ENCODE measurements at places on chromosomes 3 and 15.

GRCh38 chr3:178083906-178084866 is 452.1 kb upstream of the KCNMB2 start:
- peak; percentile 53 for DNase-seq

DNA sequence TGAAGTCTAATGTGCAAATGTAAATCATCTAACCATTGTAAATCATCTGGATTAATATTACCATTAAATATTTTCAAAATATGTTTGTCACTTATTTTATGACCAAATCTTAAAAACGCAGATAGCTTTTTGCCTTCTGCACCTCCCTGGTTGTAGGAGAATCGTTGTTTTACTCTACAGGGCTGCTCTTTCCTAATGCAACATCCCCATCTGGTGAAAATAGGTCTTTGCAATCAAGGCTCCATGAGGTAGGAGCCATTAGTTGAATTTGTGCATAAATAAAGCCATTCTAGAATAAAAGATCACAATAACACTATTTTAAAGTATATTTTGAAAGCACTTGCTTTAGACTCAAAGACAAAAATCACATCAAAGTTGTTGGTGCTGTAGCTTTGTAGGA is 535.6 kb upstream of the AGTR1 start:
- DNase-seq = no peak

DNA sequence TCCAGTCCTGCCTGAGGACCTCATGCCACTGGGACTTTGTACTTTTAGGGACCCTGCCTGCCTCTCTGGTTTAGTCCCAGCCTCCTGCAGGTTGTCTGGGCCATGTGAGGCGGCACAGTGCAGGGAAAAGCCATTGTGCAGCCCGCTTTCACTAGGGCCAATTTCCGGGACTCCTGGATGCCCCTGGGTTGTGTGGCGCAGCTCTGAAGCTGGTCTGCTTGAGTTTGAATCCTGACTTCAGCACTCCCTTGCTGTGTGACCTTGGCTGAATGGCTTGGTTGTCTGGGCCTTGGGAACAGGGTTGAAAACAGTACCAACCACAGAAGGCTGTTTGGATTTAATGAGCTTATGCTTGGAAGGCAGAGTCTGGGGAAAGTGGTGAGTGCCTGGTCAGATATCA is 8.3 kb downstream of the TEX264 start:
- no peak for DNase-seq

DNA sequence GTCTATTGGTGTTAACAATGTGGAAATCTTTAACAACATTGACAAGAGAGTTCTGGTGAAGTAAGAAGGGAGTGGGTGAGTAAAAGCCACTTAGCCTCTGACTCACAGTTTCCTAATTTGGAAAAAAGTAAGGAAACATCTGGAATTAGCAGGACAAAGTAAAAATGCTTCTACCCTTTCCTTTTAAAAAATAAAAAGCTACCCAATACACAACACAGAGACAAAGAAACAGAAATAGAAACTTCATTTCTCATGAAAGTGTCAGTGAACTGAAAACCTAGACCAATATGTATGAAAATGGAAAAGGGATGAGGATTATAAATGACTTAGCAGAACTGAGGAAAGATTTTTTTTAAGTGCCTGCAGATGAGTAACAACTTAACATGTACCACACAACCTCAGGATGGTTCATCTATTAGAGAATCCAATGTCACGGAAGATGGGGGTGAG is 65.4 kb downstream of the SSR3 start:
- no peak for DNase-seq

DNA sequence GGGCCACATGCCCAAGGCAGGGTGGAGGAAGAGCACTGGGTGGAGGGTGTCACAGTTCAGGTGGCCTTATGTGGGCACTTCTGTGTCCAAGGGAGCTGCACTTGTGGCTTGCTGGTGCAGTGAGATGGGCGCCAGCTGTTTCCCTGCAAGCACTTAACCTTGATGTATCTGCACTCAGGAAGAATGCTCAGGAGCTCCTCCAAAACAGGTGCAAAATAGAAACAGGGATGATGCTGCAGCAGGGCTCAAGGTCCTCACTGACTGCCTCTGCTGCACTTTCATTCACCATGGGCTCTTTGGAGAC is 151.3 kb downstream of the CADPS start:
- no peak for DNase-seq

DNA sequence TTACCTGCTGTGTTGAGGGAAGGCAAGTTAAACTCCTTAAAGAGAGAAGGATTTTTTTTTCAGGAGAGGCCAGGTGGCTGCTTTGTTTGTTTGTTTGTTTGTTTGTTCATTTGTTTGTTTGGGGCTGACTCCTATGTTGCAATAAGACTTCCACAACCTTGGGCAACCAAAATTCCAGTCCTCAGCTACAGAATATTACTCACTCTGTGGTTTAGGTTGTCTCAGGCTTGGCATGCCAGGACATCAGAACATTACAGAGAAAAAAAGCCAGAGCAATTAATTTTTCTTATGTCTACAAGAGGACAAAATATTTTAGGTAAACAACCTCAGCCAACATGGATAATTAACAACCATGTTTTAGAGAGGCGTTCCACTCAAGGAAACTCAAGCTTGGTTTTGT is 156.7 kb upstream of the ATP11B start:
- DNase-seq = no peak

GRCh38 chr3:196754091-196754981 is 14.7 kb downstream of the PAK2 start:
- no peak for DNase-seq

DNA sequence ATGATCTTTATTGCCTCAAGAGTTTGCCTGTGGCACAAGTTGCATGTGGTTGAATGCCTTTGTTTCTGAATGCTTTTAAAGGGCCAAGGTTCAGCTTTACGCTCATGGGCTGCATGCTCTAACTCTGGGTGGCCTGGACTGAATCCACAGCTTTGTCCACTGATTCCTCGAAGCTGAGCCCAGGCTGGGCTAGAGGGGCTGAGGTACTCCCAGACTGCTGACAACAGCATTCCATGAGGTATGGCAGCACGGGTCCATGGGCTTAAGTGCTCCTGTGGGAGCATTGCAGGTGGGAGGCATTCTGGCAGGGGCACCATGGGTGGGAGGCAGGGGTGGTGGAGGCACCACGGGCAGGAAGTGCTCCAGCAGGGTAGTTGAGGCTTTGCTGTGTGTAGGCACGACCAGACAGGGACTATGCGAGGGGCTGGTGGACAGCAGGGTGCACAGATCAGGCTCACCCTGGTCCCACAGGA is 61.6 kb downstream of the GLCE start:
- DNase-seq = no peak

DNA sequence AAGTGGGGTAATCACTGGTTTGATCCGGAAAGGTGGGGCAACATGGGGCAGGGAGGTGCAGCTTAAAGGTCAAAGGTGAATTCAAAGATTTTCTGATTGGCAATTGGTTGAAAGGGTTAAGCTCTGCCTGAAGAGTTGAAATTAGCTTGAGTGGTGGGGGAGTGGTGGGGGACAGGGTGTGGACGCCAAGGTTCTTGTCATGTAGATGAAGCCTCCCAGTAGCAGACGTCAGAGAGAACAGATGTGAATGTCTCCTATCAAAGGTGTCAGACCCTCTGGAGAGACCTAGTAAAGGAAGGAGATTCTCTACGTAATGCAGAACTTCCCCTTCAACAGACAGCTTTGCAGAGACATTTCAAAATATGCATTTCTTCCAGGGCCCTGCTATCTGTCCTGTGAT is 62.8 kb downstream of the ABCC5 start:
- no peak for DNase-seq

GRCh38 chr15:77839456-77839855 is 206.7 kb upstream of the LINGO1 start:
- DNase-seq = no peak

GRCh38 chr3:56929809-56930615 is 128.3 kb upstream of the ARHGEF3 start:
- no peak for DNase-seq

DNA sequence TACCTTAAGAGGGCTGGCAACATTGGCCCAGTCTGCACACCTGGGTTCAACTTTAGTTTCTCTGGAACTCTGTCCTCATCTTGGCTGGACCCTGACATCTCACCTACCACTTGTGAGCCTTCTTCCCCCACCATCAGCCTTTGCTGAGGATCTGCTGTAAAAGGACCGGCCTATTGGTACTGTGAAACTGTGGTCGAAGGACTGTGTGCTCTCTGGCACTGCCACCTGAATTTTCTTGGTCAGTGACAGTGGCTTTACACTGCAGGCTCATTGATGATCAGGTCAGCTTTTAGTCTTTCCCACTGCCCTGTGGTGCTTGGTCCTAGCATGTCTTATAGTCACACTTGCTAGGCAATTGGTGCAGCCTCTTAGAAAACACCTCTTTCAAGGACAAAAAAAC is 86.9 kb downstream of the PEX5L start:
- DNase-seq = no peak

GRCh38 chr3:14938954-14939353 is 8.4 kb upstream of the NR2C2 start:
- no peak for DNase-seq

- no peak for DNase-seq
These were observed 613.4 kb downstream of the MCTP2 start for GRCh38 chr15:94844538-94845389.

GRCh38 chr3:131804565-131805133 is 230.2 kb downstream of the CPNE4 start:
- no peak for DNase-seq

DNA sequence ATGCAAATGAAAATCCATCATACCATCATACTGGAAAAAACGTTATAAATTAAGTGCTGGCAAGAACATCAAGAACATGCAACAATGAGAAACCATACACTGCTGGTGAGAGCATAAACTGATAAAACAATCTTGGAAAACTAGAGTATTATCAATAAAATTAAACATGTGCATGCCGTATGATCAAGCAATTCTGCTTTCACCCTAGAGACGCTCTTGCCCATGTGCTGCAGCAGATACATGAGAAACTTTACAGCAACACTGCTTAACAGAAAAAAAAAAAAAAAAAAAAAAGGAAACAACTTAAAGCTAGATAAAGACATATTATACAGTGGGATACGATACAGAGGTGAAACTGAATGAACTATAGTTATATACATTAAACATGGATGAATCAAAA is 21.8 kb downstream of the SPG11 start:
- DNase-seq = no peak

DNA sequence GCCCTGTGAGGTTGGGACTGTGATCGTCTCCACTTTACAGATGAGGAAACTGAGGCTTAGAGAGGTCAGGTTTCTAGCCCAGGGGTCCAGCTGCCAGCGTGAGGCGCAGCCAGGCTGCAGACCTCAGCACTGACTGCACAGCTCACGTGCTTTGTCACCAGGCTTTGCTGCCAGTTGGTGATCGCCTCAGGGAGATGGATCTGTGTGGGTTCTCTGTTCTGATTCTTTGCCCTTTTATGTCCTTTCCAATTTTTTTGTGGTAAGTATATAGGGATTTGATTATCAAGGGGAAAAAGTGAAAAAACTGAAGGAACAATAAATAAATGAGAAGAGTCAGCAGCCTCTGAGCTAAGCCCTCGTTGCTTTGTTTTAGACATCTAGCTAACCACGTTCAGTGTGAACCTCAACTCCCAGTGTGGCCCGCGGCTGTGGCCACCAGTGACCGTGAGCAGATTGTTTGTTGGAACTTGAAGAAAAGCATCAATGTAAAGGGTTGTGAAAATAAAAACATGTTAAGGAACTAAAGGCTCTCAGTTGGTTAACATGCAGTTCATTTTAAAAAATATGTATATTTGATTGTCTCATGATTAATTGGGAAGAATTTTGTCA is 117.6 kb downstream of the PDE8A start:
- no peak for DNase-seq

GRCh38 chr3:113985541-113985940 is 37.7 kb downstream of the ZDHHC23 start:
- no peak for DNase-seq

GRCh38 chr15:60917461-60918145 is 311.5 kb downstream of the RORA start:
- no peak for DNase-seq

DNA sequence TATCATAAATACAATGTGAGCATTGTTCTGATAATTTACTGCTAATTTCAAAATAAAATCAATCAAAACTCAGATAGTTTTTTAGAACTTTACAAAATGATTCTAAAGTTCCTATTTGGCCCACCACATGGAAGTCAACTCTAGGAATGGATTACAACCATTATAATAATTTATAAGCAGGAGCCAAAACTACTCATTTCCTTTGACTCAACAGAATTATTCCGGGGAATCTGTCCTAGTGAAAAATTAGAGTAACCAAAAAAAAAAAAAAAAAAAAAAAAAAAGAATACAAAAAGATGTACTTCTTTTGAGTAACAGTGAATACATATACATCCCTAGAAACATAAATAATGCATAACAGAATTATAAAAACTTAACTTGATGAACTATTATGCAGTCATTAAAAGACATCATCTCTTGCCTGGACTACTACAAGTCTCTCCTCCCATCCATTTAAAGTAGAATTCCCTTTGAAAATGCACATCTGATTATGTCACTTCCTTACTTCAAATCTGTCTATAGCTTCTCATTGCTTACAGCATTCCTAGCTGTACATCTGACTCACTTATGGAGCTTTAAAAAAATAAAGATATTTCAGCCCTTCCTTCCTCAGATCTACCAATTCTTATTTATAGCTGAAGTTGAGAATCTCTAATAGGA is 43.4 kb downstream of the HDGFL3 start:
- no peak for DNase-seq

DNA sequence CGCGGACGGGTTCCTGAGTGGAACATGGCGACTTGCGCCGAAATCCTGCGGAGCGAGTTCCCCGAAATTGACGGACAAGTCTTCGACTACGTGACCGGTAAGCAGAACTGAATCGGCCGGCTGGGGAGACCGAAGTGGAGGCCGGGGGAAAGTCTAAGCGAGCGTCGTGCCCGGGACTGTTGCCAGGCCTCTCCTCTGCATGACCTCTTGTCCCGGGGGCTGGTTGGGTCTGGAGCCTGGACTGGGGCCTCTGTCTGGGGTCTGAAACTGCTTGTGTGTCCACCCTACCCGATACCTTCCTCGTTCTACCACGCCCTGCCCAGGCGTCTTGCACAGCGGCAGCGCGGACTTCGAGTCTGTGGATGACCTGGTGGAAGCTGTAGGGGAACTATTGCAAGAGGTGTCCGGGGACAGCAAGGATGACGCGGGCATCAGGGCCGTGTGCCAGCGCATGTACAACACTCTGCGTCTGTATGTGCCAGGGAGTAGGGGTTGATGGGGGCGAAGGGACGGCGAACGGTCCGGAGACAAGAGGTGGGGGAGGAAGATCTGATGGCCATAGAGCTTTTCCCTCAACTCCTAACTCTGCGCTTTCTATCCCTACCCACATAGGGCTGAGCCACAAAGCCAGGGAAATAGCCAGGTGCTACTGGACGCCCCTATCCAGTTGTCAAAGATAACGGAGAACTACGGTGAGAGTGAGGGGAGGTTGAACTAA is at the start of gene ABCF3:
TSS of gene ABCF3 (plus strand) at position 16 of the 718 bp plus-strand sequence. CDS start at position 25, 9 bp downstream.
- DNase-seq = no peak

- DNase-seq = no peak
These were observed 239.7 kb upstream of the ICE2 start for GRCh38 chr15:60718661-60719069.

DNA sequence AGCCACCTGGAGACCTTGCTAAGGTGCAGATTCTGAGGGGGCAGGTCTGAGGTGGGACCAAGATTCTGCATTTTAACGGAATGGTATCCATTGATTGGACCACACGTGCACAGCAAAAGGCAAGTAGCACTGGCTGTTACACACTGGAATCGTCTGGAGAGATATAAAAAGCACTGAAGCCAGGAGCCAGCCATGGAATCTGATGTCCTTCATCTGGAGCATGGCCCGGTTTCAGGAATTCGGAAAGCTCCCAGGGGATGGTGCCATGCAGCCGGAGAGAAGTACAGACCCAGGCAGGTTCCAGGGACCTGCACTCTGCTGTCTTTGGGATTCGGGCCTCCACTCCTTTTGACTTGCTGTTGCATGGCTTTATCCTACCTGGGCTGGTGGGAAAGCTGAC is 28.8 kb upstream of the PRR20G start:
- no peak for DNase-seq

Data from NCI-H2227 treated with DMSO at 0.1 percent for 48 hours (cell line).